Right renal cortex interstitium (tissue), 3 donors: ENCODE measurements at places on chromosomes 5 and 9.

- no peak for DNase-seq
Observed at GRCh38 chr9:129836311-129837007, 1.2 kb downstream of the USP20 start.

- no peak for DNase-seq
Observed at GRCh38 chr9:114055061-114055460, 23.0 kb downstream of the AMBP start.

DNA sequence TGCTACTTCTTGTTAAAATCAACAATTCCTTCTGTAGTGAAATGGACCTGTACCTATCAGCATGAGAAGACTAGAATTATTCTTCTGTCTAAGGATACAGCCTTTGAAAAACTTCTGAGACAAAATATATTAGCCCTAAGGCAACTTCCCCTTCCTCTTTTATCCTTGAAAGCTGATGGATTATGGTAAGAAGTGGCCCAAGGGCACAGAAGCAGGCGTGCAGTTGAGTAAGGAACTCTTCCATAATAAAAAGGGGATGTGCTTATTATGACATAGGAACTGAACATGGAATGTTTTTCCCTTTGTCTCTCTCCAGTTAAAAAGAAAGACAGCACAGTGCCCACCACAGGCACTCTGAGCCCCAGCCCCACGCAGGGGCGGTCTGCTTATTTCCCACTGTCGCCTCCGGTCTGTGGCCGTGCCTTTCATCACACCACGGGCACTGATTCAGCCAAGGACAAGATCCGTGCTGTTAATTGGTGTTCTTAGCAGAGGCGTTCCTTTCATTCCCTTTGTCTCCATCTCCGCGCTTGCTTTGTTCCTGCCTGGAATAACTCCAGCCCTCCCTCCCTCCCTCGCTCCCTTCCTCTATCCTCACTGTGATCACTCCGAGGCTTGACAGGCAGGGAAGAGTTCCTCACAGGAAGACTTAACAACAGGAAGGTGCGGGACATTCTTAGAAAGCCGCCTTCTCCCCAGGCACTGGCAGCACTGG, 135.9 kb upstream of the OTULINL start:
- no peak for DNase-seq

DNA sequence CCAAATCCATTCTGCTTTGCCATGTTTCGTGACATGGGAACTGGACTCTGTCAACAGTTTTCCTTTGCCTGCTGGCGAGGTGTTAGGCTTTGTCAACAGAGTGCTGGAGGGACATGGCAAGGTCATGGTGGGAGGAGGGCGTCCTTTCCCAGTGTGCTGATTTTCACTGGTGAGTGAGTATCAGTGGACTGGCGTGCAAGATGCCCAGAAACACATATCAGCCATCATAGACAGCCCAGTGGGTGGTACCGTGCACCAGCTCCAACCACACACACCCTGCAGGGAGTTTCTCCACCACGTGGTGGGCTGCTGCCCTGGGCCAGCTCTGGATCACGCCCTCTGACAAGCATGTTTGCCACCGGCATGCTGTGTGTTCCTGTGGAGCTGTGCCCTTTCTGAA, 50.0 kb upstream of the ABL1 start:
- no peak for DNase-seq

GRCh38 chr9:19946441-19947109, 157.7 kb upstream of the SLC24A2 start:
- DNase-seq, result no peak
